ENCODE measurements at places on chromosomes 4 and X.
A peak's percentile ranks its signal among the peaks of the same experiment; 100 is the strongest.

GRCh38 chr4:742742-743311, 37.2 kb downstream of the PCGF3 start:
- peak; percentile 72 for DNase-seq

DNA sequence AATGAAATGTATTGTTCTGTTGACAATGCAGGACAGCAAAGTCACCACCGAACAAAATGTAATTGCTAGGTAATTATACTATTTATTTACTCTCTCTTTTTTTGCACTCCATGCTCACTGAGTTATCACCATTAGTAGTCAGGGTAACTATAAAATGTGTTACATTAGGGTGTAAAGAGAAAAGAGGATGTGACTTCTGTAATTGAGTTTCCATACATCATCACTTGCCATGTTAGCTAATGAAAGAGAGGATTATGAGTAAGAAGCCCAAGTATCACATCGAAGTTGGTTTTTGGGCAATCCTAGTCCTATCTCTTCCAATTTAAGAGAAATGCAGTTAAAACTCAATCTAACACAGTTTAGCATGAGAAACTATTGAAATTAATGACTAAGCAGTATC, 7.6 kb downstream of the ZXDA start:
- DNase-seq, result no peak

DNA sequence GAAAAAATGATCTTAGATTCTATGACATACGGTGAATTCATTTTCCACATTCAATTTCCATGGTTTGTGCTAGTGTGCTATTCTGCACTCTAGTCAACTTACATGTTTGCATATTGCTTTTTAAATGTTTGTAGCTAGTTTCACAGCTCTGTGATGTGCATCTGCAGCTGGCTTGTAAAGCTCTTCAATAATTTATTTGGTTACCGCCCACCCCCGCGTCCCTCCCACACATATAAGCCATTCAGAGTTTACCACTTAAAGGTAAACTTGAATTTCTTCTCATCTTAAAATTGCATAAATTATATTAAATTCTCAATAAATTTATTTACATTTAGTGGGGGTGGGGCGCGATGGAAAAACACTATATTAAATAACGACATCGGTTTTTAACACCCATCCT, 291 bp upstream of the NBDY start:
- DNase-seq, result peak; percentile 37

DNA sequence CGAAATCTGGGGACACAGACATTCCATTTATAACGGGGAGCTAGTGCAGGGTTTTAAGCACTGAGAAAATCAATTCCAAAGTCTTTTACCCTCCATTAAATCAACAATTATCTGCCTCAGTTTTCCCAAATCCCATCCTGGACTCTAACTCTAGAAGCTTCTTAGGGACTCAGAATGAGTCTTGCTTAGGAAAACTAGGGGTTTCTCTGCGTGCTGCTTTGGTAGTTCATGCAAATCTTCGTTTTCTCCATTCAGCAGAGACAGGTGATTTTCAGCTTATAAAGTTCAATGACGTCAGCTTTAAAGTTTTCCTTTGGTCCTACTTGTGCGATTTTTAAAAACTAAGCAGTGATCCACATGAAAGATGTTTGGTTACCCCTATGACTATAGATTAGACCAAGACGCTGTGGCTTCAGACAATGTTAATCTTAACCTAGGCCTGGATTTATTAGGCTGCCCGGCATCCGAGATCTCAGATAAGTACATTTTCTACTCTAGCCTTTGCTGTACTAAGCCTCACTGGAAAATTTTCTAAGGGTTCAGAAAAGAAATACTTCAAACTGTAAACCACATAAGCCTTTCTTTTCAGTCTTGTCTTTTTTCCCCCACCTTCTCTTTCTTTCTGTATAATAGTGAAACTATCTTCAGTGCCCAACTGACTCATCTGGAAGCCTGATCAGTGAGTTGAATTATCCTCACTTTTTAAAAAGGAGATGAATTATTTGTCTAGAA, 121.4 kb upstream of the GATB start:
- no peak for DNase-seq

GRCh38 chr4:38820329-38821061, 15.9 kb upstream of the TLR1 start:
- no peak for DNase-seq

GRCh38 chrX:48508400-48509244, at the start of gene PORCN:
TSS of gene PORCN (plus strand) at chrX:48508992. CDS start at chrX:48509821, 829 bp downstream.
- DNase-seq, result peak; percentile 74

GRCh38 chr4:24392613-24393012, 191.7 kb downstream of the DHX15 start:
- no peak for DNase-seq

- no peak for DNase-seq
These were observed 480.3 kb upstream of the GRIA3 start for GRCh38 chrX:122703762-122704161.

DNA sequence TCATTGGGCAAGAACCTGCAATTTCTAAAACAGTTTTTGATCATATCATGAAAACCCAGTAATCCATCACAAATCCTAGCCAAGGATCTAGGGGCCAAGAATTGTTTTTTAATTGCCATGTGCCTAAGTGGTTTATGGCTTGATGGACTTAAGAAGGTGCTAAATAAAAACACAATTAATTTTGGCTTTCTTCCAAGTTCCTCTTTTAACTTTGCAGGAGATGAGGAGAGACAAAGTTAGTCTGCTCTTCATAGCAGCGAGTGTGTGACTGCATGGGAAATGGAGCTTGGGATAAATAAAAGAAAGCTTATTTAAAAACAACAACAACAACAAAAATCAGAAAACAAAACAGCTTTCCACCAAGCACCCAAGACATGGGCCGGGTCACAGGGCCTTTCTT, 41.4 kb downstream of the ARHGEF9 start:
- no peak for DNase-seq

DNA sequence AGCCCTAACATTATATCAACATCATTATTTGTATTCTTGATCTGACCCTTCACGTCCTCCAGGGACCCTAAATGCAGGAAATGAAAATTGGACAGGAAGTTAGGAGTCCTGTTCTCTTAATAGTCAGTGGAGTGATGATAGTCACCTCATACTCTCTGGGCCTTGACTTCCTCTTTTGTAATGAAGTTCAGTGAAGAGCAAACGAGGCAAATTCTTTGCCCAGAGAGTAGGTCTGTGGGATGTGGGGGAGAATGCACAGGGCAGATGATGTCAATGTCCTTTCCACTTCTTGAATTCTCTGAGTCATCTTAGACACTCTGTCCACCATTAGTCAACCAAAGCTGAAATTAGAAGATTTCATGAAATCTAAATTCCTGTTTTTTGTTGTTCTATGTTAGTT, 17.1 kb upstream of the GPRIN3 start:
- no peak for DNase-seq

DNA sequence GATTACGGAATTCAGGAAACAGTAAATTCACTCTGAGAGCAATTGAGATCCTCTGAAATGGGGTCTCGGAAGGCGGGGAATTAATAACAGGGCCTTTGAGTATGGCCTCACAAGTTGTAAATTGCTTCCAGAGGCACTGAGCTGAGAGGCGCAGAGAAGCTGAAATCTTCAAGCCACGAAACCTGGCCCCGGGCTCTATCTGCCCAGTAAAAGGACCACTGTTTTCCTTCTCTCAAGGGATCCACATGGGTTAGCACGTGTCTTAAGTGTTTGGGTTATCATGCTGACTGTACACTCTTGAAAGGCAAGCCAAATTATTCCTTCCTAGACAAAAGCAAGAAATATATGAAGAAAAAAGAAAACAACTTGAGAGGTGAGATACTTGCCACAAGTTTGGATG, 1012.9 kb upstream of the FTHL17 start:
- no peak for DNase-seq

DNA sequence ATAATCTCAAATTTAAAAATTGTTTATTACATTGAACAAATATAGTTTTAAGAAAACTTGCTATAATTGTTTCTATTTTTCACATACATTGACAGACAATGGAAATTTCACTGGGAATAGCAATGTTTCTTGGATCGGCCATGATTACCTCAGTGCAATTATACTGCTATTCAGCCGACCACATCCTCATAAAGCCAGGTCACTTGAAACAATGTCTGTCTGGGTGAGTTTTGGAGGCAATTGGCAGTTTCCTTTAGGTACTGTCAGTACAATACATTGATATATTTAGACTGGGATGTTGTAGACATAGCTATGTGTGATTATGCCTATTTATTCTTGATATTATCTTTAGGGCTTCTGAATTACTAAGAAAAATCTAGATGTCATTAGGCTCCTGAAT, 89.5 kb upstream of the VEGFC start:
- DNase-seq, result no peak

GRCh38 chr4:72016011-72016410, 15.8 kb upstream of the NPFFR2 start:
- no peak for DNase-seq

DNA sequence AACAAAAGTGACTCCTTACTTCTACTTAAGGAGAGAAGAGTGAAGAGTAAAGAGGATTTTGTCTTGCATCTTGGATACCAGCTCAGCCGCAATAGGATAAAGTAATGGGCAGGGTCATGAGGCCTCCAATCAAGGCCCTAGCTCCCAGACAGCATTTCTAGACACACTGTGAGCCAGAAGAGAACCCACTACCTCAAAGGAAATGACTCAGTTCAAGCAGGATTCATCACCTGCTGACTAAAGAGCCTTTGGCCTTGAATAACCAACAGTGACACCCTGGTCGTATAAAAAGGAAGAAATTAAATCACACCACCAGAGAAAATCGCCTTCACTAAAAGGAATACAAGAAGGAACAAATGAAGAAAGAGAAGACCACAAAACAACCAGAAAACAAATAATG, 416.1 kb downstream of the PCDH18 start:
- no peak for DNase-seq

- no peak for DNase-seq
These were observed 12.4 kb downstream of the CASP6 start for GRCh38 chr4:109690690-109691410.
